ENCODE measurements at places on chromosomes 12 and 14.

DNA sequence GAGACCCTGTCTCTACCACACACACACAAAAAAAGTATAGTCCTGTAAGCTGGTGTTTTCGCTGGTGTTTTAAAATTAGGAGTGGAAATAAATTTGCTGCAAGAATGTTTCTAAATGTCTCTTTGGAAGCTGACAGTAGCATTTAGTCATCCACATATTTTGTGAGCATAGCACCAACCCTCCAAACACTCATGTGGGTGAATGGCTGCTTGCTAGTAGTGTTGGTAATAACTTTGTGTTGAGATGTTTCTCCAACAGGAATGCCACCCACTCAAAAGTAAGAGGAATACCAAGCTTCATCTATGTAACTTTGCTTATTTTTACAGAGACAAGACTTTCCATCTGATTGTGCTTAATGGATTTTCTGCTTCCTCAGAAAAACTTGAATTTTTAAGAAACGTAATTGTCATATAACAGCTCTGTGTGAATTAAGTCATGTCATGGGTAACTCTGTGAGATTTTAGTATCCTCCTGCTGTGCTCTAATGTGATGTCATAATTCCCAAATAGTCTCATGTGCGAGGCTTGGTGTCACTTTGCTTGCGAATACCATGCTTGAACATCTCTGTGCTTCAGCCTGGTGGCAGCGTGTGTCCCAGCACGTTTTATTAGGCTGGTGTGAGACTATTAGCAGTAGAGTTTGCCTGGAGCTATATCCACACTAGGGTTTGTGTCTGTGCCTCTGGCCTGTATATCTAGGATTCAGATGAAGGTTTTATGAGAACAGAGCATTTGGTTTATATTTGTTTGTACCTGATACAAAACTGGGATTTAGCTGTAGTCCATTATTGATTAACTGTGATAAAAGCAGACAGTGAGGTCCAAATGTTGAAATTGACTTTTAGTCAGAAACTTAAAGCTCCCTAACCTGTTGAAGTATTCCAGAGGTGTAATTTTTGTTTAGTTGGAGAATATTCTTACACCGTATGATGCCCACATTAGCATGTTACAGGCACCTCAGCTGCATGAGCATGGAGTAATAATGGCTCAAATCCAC, 80.5 kb downstream of the FBXW8 start:
- no peak for DNase-seq

- no peak for DNase-seq
Observed at GRCh38 chr14:68328509-68328908, 464.4 kb downstream of the ZFP36L1 start.

DNA sequence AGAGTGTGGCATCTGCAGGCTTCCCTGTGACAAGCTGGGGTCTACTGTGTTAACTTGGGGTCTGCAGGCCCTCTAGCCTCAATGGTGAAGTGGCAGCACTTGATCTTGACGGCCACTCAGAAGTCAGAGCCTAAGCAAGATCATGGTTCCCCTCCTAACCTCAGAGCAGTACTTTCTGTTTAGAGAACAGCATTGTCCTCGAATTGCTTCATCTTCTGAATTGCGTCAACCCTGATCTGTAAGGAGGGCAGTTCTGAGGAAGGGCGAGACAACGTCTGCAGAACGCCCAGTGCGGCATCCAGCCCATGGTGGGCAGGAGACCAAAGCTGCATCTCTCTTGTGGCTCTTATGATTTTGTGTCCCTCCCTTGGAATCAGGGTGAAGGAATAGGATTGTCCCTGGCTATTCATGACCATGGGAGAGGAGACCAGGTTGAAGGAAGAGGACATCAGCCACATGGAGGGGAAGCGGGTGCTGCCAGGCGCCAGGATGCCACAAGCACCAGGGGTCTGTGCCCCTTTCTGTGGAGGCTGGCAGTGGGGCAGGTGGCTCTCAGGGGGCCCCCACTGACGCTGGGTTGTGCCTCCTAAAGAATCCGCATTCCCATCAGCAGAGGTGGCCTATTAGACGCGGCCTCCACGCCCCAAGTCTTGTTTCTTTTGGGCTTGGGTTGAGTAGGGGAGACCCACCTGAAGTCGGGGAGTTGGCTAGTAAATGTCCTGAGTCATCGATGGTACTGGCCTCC, 2.2 kb downstream of the SERPINA9 start:
- DNase-seq, result no peak

GRCh38 chr12:49537752-49538509, 899 bp upstream of the KCNH3 start:
- no peak for DNase-seq

GRCh38 chr14:57981817-57982560, 116.1 kb upstream of the SLC35F4 start:
- DNase-seq, result no peak

DNA sequence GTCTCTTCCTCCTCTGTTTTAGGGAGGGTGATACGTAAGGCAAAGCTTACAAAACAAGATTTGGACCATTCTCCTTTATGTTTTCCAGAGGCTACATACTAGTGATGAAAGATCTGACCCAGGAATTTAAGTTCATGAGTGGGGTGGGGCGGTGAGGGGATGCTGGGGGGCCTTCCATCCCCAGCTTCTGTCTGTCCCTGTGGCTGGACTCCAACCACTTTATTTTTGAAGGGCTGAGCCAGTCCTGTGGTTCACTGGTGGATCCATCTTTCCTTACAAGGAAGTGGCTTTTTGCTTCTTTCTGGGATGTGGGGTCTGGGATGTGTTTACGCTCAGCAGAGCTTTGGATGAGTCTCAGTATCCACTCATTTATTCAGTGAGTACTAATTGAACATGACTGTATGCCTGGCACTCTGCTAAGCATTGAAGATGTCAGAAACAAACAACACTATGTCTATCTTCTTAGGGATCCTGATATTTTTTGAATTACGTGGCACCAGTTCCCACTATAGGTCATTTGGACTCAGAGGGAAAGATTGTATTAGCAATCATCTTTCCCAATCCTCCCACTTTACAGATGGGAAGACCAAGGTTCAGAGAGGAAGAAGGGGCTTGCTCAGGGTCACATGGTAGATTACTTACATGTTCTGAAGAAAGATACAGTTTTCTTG, 291.8 kb upstream of the TBX3 start:
- DNase-seq, result peak; percentile 93

GRCh38 chr12:108833757-108834472, 23.5 kb downstream of the SSH1 start:
- peak; percentile 90 for DNase-seq

GRCh38 chr14:105427412-105427811, 7.8 kb downstream of the MTA1 start:
- DNase-seq, result no peak

DNA sequence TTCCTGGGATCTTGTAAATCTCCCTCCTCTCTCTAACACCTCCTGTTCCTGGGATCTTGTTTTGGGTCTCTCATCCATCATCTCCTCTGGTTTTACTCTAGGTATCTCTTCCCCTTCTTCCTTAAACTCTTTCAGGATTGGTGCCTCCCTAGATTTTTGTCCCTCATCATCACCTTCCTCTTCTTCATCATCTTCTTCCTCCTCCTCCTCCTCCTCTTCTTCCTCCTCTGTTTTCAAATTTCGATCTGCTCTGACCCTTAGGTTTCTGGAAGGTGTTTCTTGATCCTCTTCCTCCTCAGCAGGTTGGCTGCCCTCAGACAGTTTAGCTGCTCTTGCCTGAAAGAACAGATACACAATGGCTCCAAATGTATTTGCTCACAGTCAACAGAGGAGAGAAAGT, 14.5 kb downstream of the ACIN1 start:
- DNase-seq, result no peak

GRCh38 chr14:105322791-105323556, 8.4 kb downstream of the PACS2 start:
- DNase-seq, result no peak

- DNase-seq, result no peak
Observed at GRCh38 chr12:44397631-44398030, 478.5 kb downstream of the NELL2 start.

- DNase-seq, result no peak
Observed at GRCh38 chr14:96538990-96539317, 36.8 kb downstream of the PAPOLA start.

DNA sequence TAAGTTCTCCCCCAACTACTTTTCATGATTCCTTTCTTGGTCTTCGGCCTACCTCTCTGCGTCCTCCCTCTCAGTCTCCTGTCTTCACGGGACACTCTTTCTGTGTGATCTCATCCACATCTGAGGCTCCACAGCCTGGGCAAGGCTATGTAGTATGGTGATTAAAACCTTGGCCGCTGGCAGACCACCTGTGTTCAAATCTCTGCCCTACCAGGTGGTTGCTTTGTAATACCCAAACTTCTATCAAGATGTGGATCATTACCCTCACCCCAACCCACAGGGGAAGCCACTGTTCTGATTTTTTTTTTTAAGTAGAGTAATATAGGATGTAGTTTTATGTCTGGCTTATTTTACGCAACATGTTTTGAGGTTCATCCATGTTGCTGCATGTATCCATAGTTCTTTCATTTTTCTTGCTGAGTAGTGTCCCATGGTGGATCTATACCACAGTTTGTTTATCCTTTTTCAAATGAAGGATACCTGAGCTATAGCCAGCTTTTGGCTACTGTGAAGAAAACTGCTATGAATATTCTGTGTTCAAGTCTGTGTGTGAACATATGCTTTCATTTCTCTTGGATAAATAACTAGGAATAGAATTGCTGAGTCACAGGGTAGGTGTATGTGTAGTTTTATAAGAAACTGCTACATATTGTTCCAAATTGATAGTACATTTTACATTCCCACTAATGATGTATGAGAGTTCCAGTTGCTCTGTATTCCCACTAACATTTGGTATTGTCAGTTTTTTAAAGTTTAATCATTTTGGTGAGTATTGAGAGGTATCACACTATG, 8.3 kb upstream of the STAT6 start:
- DNase-seq, result no peak

DNA sequence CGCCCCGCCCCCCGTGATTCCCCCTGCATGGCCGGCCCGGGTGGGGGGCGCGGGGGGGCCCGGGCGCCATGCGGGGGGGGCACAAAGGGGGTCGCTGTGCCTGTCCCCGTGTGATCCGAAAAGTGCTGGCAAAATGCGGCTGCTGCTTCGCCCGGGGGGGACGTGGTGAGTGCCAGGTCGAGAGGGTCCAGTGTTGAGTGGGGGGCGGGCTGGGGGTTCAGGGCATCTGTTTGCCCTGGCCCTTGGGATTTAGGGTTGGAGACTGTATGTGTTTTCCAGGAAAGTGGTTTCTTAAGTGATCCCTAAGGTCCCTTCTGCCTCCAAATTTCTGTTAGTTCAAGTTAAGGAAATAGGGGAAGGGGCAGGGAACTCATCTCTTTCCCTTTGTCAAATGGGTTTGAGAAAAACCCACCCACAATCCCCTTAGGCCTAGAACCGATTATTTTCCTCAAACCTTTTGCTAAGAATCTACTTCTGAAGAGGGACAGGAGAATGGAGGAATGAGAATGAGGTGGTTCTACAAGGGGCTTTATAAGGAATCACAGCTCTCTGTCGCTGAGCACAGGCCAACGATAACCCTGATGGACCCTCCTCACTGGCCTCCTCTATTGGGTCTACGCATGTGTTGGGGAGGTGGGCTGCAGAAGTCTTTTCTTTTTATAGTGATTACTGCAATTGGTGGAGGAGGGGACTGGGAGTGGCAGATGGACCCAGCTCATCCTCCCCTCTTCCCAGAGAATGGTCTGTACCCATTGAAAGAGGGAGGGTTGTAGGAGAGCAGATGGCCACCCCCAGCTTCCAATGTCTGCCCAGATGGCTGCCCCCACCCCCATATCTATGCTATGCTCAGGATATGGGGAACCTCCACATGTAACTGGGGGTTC, 834 bp downstream of the ARHGEF25 start:
- DNase-seq, result peak; percentile 35

DNA sequence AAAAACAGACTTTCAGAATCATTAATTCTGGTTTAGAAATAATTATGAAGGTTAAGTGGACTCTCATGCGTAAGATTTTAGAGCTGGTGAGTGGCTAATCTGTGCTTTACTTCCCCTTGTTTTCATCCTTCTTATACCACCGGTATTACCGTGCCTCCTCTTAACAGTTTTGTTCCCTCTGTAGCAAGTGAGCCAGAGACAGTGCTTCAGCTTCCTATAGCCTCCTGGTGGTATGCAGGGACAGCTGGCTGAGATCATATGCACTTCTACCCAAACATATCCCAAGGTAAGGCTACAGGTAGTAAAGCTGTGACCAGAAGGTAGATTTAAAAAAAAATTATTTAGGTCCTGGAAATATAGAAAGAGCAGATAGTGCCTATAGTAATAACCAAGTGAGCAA, 55.2 kb downstream of the PDE3A start:
- DNase-seq, result no peak

GRCh38 chr12:87020071-87020470, 763.9 kb upstream of the MGAT4C start:
- DNase-seq, result no peak

DNA sequence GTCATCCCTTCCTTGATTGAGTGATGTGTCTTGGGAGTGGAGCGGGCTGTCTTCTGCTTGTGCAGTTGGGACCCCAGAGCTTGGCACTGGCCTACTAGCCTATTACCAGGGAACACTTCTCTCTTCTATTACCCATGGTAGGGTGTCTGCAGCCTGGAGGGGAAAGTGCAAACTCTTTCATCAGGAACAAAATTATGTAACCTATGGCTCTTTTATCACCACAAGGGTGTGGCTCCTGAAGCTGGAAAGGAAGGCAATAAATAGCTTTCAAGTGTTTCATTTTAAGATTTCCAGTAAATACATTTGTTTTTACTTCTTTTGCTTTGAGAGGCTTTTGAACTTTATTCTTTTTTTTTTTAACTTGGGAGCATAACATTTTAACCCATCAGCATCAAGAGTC, 349.7 kb upstream of the FAR2 start:
- peak; percentile 13 for DNase-seq

DNA sequence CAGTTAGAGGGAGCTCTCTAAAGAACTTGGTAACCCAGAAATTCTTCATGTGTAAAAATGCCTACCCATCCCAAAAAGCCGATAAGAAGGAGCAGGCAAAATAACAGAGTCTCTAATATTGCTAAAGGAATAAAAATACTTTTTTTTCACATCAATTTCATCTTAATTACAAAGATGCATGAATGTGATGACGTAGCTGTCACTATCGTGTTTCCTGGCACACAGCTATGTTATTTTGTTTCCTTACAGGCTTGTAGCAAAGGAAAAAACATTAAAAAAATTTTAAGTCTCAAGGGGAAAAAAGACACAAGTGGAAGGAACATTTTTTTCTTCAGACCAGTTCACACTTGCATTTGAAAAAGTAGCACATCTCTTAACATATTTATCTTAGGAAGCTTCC, 10.3 kb upstream of the LGALS3 start:
- no peak for DNase-seq

GRCh38 chr12:132825861-132826260, 2.8 kb downstream of the GOLGA3 start:
- DNase-seq, result no peak

GRCh38 chr14:72518809-72519377, 375.0 kb downstream of the DPF3 start:
- no peak for DNase-seq

GRCh38 chr12:54949073-54949711, 35.4 kb downstream of the TESPA1 start:
- peak; percentile 75 for DNase-seq

DNA sequence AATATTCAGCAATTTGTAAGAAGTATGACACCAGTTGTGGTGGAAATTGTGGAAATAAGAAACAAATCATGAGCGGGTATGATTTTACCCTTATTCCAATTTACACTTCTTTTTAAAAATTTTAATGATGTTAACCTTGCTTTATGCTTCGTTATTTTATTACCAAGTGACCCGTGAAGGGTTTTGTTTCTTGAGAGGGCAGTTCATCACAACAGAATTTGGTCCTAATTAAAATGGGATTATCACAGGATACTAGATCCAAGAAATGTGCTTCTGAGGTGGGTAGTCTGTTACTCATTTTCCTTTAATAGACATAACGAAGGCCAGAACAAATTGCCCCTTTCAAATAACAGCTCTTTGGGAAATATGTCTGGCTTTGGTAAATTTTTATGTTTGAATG, 25.5 kb upstream of the RASSF8 start:
- no peak for DNase-seq

GRCh38 chr14:92398888-92399636, 76.1 kb downstream of the SLC24A4 start:
- DNase-seq, result peak; percentile 95

Data from muscle of leg (tissue), 16 donors.